Activated T-cell treated with anti-CD3 and anti-CD28 coated beads for 4 hours (primary cell): ENCODE measurements at places on chromosomes 7 and 10.

GRCh38 chr7:150402671-150403321, 23.7 kb downstream of the ZNF775 start:
- DNase-seq, result no peak

DNA sequence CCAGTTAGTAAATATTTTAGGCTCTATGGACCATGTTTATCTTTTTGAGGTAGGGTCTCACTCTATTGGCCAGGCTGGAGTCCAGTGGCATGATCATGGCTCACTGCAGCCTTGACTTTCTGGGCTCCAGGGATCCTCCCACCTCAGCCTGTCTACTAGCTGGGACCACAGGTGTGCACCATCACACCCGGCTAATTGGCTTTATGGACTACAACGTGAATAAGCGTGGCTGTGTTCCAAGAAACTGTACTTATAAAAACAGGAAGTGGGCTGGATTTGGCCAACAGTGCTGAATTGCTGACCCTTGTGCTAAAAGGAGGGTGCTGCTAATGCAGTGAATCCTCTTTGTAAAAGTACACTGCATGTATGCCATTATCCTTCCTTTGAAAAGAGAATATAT, 111.7 kb upstream of the CDK13 start:
- no peak for DNase-seq

GRCh38 chr7:98548971-98549370, 68.1 kb upstream of the NPTX2 start:
- DNase-seq, result no peak

DNA sequence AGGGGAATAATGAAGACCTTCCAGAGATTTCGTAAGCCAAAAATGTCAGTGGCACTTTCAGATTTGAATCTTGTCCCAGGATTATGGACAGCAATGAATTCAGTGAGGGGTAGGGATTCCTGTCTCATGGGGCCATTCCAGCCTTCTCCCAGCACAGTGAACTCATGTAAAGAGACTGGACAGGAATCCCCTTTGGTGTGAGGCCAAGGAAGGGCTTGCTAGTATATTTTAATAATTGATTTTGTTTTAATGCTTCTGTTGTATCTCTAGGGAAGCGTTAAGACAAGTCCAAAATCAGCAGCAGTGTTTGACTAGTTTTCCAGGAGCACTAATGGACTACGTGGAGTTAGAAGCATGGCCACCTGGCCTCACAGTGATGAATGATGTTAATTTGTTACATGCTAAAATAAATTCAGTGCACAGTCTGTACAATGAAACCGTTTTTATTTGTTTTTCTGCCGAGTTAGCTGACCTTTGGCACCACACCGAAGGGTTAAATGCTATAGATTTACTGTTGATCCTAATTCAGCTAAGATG, 214.0 kb upstream of the DKK1 start:
- no peak for DNase-seq

GRCh38 chr10:100747456-100748230, 2.3 kb downstream of the PAX2 start:
- DNase-seq, result no peak

- DNase-seq, result no peak
Measured at GRCh38 chr7:127337581-127337980, 54.9 kb downstream of the ZNF800 start.

- no peak for DNase-seq
Measured at GRCh38 chr10:44990302-44990655, 10.4 kb upstream of the ZNF22 start.

DNA sequence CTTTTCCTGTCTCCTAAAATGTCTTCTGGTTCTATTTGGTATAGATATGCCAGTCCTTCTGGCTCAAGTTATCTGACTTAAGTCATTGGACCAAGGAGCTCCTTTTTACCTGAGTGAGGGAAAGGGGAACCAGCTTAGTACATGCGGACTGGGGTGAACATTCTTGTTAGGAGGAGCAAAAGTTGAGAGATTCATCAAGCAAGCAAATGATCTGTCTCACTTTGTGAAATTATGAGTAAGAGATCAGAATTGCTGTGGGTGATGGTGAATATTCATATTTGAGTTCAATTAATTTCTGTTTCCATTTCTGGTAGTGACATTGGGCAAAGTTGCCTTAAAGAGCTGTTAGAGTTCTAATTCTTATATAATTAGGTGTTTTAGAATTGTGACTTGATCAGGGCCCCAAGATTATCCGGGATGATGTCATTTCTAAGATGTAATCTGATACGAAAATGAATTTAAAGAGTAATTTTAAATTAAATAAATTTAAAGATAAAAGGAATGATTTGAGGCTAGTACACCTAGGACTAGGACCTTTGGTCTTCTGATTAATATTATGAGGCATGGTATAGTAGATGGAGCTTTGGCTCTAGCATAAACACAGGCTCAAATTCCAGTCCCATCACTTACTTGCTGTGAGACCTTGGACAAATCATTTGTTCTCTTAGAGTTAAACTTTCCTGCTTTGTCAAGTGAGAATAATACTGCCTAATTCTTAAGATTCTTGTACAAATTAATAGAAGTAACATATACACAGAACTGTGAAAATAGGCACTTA, 60.4 kb upstream of the STRIP2 start:
- no peak for DNase-seq

- no peak for DNase-seq
Measured at GRCh38 chr7:19663816-19664462, 44.9 kb downstream of the POLR1F start.

GRCh38 chr10:18861382-18861781, 187.2 kb upstream of the MALRD1 start:
- no peak for DNase-seq

- no peak for DNase-seq
Measured at GRCh38 chr7:99362801-99363200, 11.7 kb upstream of the ARPC1B start.

GRCh38 chr7:122070834-122071233, 73.2 kb downstream of the AASS start:
- DNase-seq, result no peak

DNA sequence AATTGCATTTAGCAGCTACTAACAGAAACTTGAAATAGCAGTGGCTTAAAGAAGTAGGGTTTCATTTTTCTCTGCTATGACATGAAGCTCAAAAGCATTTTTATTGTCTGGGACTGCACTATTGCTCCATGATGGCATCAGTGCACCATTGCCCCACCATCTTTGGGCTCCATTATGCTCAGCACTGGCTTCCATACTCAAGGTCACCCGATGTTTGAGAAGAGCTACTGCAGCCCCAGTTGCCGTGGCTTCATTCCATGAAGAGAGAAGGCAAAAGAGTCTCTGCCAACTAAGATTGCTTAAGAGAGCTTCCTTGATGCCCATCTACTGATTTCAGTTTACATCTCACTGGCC, 192.2 kb upstream of the LRGUK start:
- no peak for DNase-seq

- DNase-seq, result no peak
Measured at GRCh38 chr7:50718876-50719275, 63.8 kb downstream of the GRB10 start.
